ENCODE measurements at places on chromosomes 6 and 20.

GRCh38 chr6:122033564-122034181, 365.8 kb upstream of the HSF2 start:
- no peak for DNase-seq

GRCh38 chr6:51737580-51738360, 349.6 kb downstream of the PKHD1 start:
- no peak for DNase-seq

DNA sequence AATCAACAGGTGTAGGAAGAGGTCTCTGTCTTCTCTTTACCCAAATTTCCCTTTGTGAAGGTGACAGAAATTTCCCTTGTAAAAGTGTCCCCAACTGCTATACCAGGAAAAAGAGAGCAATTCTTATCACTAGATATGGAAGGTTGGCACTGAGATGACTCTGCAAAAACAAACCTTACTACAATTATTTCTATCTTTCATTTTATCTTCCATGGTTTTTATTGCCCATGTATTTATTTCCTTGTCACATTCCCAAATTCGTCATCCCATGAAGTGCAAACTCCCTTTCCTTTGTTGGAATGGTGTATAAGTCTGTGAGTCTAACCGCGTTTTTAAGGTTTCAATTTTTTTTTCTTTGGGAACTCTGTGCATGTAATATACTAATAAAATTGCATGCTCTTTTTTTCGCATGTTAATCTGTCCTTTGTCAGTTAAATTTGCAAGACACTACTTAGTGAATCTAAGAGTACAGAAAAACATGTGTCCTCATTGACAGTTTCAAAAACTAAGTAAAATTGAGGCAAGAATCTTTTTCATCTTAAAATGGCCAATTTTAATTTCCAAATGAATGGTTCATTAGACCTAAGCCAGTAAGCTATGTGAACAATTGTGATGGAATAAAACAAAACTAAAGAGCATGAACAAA, 35.4 kb upstream of the HFE start:
- no peak for DNase-seq

DNA sequence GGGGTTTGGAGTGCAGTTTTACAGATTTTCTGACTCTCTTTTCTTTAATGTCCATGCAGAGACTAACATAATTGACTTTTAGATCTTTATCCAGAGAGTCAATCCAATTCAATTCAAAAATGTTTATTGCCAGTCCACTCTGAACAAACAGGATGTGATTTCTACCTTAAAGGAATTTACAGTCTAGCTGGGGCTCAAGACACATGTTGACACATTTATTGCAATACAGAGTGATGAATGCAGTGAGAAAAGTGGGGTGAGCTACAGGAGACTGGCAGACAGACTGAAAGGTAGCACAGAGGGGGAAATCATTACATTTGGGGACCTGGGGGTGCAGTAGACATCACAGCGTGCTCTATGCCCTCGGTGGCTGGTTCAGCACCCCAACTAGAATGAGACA, 193.9 kb downstream of the SLC24A3 start:
- DNase-seq, result no peak

GRCh38 chr20:7406671-7407070, 533.6 kb downstream of the HAO1 start:
- no peak for DNase-seq

- no peak for DNase-seq
Measured at GRCh38 chr6:168035098-168035660, 37.7 kb downstream of the KIF25 start.

DNA sequence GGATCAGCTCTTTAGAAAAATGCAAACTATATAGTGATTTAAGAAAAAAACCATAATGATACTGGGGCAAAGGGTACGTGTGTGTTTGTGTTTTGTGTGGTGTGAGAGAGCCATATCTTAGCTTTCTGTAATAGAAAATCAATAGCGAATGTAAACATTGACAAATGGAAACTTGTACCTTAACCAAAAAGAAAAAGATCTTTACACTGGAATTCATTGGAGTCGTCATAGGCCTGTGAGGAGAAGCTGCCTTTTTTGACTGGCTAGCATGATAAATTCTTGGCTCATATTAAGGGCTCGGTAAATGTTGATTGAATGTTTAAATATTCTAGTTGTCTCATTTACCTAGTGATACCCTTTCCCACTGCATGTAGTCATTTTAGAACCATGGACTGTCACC, 161.8 kb upstream of the ASCC3 start:
- no peak for DNase-seq

- no peak for DNase-seq
Measured at GRCh38 chr20:61810738-61811135, 254.9 kb downstream of the TAF4 start.

DNA sequence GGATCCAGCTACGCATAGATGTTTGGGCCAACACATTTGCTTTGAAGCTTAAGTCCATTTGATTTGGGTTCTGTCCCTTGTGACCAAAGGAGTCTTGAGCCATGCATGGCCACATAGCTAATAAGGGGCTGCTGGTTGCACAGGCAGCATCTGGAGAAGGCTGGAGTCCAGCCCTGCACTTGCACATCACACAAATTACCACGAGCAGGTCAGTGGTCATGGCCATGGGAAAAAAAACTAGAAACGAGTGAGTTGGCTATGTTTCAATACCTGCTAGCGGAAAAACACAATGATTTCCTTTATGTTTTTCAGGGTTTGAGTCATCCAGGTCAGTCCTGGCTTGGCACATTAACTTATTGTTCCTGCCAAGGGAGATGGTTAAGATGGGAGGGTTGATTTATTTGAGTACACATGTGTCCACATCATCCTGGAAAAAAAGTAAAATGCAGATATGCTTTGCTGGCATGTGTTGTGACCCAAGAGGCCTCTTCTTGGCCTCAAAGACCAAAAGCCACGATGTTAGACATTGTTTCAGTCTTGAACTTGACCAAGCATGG, 5.6 kb upstream of the STX16 start:
- peak; percentile 20 for DNase-seq

- no peak for DNase-seq
Measured at GRCh38 chr20:3595541-3595940, 67.7 kb downstream of the GFRA4 start.

DNA sequence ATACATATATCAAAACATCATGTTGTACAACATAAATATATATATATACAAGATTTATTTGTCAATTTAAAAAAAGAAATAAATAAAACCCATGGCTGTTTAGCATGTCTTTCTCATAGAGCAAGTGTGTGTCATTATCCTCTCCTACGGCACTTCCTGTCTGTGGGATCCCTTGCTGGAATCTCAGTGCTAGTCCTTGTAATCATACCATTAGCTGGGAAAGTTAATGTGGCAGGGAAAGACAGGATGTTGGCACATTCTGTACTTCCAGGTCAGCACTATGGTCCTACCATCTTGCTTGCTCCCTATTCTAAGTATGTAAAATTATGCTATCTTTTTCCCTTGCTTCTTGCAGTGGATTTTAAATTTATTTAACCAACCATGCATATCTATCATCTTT, 9.5 kb upstream of the SLC17A3 start:
- no peak for DNase-seq

- DNase-seq, result no peak
Measured at GRCh38 chr6:110509617-110510241, 33.3 kb upstream of the SLC22A16 start.

- DNase-seq, result no peak
Measured at GRCh38 chr6:153192943-153193885, 62.1 kb upstream of the RGS17 start.

- no peak for DNase-seq
Measured at GRCh38 chr6:52260634-52261033, 16.3 kb upstream of the IL17F start.

DNA sequence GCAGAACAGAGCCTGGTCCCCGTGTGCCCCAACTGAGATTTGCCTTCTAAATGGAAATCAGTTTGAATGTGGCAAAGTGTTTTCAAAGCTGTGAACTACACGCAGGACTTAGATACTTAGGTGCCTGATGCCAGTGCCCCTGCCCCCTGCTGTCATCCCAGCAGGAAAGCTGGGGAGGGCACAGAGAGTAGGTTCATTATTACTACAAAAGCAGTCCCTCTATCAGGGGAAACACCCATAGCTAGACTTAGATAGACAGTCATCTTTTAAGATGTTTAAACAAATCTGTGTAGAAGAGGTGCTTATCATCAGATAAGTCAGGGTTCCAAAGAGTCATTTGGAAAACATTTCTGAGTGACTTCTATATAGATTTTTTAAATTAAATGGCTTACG, 155.0 kb upstream of the SNX9 start:
- DNase-seq, result no peak

DNA sequence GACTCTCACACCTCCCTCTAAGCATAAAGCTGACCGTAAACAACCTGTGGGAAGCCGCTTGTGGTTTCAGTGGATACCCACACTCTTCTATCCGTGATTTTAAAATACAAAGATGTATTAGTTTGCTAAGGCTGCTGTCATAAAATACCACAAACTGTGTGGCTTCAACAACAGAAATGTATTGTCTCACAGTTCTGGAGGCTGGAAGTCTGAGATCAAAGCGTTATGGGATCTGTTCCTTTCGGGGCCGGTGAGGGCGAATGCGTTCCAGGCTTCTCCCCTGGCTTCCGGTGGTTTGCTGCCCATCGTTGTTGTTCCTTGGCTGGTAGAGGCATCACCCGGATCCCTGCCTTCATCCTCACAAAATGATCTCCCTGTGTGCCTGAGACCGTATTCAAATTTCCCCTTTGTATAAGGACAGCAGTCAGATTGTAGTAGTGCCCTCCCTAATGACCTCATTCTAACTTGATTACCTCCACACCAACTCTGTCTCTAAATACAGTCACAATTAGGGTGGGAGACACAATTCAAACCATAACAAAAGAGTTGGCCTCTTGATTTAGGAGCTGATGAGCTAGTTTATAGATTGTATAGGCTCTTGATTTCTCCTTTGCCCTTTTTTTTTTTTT, 210.6 kb upstream of the SOX4 start:
- no peak for DNase-seq

DNA sequence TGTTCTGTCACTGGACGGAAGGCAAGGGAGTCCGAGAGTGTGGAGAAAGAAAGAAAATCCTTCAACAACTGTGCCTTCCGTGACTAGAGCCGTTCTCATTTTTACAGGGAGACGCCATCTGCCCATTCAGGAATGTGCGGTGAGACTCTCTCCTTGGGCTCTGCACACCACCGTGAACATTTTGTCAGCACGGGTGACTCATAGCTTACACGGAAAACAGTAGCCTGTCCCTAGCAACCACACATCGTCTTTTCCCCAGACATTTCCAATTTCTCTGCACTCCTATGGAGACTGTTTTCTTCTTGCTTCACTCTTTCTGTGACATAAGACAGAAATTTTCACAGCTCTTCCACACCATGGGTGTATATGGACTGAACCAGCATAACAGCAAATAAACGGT, 55.1 kb downstream of the TBXT start:
- no peak for DNase-seq

DNA sequence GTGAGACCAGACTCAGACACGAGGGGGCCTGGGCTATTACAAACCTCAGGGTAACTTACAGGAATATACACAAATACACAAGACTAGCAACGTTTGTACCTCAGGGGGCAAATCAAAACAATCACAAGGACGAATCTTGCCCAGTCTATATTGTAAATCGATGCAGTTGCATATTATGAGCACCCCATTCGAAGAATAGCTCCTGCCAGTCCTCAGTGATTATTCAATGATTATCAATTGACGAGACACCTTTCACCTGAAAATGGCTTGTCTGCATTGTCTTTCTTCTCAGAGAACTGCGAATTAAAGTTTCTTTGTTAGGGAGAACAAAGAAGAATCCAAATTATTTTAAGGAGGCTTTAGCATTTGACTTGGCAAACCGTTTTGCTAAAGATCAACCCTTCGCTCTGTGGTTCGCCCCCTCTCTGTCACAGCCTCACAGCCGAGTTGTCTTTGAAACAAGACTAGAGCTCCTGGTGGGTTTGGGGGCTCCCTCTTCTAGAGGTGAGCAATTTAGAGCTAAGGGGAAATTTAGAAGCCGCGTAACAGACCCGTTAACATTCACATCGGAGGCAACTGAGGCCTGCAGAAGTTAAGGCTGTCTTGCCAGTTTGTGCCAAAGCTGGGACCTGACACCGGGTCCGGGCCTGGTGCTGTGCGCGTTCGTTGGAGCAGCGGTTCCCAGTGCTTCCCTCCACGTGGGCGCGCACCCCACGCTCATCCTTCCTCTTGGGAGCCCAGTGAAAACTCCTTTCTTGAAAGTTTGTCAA, 24.9 kb upstream of the MAP3K7 start:
- DNase-seq, result no peak

GRCh38 chr6:74607934-74608333, 597.9 kb downstream of the COL12A1 start:
- no peak for DNase-seq

- DNase-seq, result no peak
Measured at GRCh38 chr6:100475554-100476320, 11.0 kb upstream of the SIM1 start.

GRCh38 chr20:63115651-63116411, 100.1 kb downstream of the YTHDF1 start:
- no peak for DNase-seq

DNA sequence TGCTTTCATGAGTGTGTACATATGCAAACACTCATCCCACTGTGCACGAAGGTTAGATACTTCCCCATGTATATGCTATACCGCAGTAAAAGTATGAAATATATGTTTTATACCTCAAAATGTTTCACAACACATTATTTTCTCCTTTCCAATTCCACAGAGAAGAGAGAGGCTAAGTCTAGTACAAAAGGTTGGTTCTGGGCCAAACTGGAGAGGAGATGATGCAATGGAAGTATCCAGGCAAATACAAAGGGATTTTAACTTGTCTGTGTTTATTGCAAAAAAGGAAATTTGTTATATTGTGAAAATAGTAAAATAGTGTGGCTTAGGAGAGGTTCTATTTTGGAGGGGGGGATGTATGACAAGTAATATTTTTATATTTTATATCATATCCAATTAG, 112.6 kb downstream of the PLCB1 start:
- DNase-seq, result no peak

DNA sequence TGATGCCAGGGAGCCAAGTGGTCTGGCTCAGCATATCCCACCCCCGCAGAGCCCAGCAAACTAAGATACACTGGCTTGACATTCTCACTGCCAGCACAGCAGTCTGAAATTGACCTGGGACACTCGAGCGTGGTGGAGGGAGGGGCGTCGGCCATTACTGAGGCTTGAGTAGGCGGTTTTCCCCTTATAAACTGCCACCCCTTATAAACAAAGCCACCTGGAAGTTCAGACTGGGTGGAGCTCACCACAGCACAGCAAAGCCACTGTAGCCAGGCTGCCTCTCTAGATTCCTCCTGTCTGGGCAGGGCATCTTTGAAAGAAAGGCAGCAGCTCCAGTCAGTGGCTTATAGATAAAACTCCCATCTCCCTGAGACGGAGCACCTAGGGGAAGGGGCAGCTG, 19.4 kb downstream of the TINAG start:
- DNase-seq, result no peak

GRCh38 chr6:104332364-104332763, 527.4 kb downstream of the HACE1 start:
- no peak for DNase-seq

GRCh38 chr20:52572687-52573086, 381.1 kb upstream of the ZFP64 start:
- DNase-seq, result no peak

DNA sequence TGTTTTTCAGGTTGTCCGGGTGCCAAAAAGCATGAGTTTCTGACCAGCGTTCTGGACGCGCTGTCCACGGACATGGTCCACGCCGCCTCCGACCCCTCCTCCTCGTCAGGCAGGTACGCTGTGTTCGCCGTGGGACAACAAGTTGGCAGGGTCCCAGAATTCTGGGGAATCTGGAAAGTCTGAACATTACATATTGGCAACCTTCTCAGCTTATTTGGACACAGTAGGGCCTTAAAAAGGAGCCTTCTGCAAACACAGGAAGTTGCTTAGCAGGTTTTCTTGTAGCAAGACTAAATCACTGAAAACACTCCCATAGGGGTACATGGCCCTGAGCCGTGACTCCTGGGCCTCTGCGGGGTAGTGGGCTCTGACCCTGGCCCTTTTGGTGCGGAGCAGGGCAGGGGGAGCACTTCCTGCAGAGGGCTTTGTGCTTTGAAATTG, 209.7 kb downstream of the SMOC2 start:
- no peak for DNase-seq

All from stimulated activated CD8-positive, alpha-beta memory T cell treated with anti-CD3 and anti-CD28 coated beads, Interleukin-4, amount 100 ng/mL, for 48 hours (primary cell).